ENCODE measurements at places on chromosomes 4 and X.

GRCh38 chrX:24019448-24019847 lies 7.5 kb downstream of the KLHL15 start:
- no peak for DNase-seq

- no peak for DNase-seq
Observed at GRCh38 chrX:18761750-18762149, 54.3 kb downstream of the PPEF1 start.

DNA sequence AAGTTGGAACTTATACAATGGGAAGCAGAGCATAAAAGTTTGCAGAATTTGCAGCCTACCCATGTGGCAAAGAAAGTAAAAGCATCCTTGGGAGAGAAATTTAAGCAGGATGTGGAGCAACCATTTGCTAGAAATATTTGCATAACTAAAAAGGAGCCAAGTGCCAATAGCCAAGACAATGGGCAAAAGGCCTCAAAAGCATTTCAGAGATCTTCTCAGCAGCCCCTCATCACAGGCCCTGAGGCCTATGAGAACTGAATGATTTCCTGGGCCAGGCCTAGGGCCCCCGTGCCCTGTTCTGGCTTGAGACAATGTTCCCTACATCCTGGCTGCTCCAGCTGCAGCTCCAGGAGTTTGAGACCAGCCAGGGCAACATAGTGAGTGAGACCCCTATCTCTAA lies 25.3 kb upstream of the RAB28 start:
- DNase-seq, result no peak

DNA sequence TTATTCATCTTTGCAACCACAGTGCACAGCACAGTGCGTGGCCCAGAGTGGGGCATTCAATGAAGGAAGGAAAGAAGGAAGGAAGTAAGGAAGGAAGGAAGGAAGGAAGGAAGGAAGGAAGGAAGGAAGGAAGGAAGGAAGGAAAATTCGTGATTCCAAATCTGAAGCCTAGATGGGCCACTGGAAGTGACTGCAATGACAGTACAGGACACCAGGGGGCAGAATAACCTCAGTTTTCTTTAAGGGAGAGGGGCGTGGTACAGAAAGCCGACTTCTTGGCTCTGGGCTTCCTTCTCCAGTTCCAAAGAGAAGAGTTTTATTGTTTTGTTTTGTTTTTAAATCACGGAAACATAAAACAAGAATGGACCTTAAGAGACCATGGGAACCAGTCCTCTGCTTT lies 47.8 kb downstream of the APLN start:
- DNase-seq, result no peak

GRCh38 chrX:154594491-154594890 lies 9.6 kb downstream of the CTAG1A start:
- no peak for DNase-seq

DNA sequence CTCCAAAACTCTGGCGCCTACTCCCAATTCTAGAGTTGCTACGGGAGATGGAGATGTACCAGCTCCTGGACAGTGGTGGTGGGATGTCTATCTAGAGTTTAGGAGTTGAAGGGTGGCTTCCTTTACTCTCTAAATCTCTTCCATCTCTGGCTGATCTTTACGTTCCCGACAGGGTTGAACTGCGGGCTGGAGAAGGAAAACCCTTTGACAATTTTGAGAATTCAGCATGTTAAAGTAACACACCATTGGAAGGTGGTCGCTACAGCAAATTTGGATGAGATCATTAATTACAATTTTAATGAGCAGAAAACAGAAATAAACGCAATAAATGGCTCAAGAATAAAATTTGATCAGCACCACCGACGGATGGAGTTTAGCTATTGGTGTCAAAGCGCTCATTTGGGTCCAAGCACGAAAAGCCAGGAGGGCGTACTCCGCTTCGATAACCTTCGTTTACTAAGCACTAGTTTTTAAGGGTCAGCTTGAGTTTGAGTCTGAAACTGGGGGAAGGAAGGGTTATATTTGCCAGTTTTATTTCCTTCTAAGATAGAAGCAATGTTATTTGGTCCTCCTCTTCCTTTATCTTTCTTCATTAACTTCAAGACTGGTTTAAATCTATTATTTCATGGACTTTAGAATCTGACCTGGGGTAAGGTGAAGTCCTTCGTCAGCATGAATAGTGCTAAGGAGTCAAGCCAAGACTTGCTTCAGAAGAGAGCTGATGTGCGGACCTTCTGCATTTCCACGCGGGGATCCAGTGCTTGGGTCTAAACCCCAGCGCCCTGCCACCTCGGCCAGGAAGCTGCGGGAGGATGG lies 1.5 kb upstream of the NKX6-1 start:
- DNase-seq, result no peak

- DNase-seq, result no peak
Observed at GRCh38 chr4:25654971-25655963, at the start of gene SLC34A2. Gene SLC34A2 (plus strand): TSS chr4:25655851. CDS start chr4:25662501, 6,650 bp downstream.

All from epithelial cell of prostate (primary cell).